Activated naive CD8-positive, alpha-beta T cell treated with anti-CD3 and anti-CD28 coated beads for 36 hours (primary cell): ENCODE measurements at places on chromosomes 11 and 22.

- no peak for DNase-seq
Measured at GRCh38 chr22:43562843-43563242, 151.0 kb downstream of the MPPED1 start.

DNA sequence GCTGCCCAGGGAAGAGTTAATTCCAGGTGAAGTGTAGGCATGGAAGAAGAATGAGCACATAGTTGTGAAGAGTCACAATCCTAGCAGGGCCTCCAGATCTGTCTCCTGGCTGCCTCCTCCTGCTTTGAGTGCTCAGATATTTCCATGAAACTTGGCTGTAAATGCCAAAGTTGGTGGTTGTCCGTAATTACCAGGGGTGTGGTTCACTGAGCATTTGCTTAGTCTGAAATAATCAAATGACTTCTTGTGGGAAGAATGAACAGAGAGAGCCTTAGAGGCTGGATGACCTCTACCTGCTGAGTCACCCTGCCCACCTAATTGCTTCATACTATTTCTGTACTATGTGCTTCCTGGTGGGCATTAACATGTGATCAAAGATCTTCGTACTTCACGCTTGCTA, 50.9 kb downstream of the APIP start:
- no peak for DNase-seq

DNA sequence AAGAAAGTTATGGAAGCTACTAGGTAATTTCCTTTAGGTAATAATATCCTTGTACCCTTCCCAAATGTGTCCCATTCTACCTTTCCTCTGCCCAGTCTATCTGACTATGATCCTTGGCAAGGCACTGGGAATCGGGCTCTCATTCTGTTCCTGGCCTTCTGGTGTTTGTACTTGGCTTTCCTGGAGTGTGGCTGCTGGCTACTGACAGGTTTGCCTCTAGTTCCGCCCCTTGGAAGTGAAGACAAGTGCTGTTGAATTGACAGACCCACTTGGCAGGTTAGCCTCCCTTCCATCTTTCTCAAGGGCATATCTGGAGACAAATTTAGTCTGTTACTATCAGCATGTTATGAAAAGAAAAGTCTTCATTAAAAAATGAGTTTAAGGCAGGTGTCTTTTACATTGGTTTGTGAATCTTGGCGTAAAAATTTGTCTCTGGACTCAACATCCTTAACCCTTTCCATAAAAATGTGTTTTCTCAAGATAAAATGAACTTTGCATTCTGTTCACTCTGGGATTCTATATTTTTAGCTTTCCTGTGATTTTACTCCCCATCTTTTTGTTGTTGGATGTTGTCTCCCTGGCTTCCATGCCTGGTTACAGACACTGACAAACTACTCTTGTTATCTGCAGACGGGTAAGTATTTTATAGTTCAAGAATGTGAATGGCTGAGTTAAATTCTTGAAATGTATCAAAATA, 287.4 kb upstream of the PDGFD start:
- no peak for DNase-seq

DNA sequence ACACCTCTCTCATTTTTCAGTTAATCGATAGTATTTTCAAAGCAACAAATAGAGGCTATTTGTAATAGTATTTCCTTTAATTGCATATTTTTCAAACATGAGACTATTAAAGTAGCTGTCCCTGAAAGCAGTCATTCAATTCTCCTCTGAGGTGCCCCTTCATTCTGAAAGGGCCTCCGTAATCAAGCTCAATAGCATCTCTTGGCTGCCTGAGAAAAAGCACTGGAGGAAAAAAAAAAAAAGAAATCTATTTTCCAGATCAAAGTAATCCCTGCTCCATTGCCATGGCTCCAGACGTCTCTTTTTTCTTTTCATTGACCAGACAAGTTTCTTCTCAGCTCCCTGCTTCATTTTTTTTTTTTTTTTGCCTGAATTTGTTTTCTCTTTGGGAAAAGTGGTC, 154.5 kb upstream of the BLID start:
- no peak for DNase-seq
